ENCODE measurements at places on chromosomes 11 and 22.

DNA sequence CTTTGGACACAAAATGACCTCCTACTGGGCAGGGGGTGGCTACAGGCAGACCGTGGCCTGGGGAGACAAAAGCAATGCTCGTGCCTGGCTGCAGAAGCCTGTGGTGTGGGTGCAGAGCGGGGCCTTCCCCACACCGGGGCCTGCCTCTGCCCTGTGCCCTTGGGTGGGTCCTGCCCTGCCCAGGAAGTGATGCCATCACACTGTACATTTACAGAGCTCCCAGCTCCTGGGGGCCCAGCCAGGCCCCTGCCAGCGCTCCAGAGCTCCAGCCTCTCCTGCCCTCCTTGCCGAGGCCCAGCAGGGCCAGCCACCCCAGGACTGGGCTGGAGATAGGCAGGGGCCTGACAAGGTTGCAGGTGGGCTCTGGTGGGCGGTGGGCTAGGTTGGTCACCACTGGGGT, 40.1 kb downstream of the MUC5B start:
- no peak for DNase-seq

DNA sequence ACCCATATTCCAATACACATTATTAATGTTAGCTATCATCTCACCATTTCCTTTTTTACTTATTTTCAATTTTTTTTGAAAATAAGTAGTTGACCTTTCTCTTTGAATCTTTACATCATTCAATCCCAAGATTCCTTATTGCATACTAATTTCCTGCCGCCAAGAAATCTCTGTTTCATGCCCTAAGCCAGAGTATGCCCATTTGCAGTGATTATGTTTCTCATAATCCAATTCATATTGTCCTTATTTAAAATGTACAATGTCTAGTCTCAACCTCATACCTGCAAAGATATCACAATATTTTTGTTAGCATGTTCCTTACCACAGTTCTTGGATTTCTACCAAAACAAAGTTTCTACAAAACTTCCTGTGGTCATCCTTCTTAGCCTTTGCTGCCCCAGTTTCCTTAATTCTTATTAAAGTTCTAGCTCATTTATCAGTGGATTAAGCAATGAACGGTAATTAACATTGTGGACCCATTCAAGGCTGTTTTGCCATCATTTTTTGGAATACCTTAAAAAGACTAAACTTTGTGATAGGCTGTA, 75.3 kb downstream of the CD44 start:
- DNase-seq = no peak

DNA sequence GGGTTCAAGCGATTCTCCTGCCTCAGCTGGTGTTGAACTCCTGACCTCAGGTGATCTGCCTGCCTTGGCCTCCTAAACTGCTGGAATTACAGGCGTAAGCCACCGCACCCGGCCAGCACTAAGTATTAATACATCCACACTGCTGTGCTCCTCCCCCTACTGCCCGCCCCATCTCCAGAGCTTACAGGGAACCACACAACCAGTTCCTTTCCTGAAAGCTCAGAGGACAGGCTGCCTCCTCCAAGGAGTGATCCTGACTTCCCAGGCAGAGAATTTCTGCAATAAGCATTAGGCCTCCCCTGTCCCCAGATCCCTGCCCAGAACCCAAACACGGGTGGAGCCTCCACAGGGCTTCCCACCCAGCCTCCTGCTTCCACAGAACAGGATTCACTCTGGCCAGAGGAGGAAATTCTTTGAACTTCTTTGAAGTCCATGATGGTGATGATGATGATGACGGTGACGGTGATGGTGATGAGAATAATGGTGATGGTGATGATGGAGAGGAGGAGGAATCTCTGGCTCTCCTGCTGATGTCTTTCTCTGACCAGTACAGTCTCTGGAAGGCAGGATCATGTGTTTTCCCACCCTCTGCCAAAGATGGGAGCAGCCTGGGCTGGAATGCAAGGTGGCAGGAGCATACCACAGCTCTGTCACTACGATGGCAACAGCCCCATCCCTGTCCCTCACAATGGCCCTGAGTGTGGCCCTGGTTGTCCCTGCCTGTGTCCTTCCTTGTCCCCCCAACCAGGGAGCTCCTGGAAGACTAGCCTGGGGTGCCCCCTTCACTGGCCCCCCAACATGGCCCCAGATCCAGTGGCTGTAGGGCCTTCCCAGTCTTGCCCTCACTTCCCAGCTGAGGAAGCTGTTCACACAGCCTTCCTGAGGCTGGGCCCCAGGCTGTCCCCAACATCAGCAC, 33.5 kb upstream of the CSNK1E start:
- peak; percentile 15 for DNase-seq

DNA sequence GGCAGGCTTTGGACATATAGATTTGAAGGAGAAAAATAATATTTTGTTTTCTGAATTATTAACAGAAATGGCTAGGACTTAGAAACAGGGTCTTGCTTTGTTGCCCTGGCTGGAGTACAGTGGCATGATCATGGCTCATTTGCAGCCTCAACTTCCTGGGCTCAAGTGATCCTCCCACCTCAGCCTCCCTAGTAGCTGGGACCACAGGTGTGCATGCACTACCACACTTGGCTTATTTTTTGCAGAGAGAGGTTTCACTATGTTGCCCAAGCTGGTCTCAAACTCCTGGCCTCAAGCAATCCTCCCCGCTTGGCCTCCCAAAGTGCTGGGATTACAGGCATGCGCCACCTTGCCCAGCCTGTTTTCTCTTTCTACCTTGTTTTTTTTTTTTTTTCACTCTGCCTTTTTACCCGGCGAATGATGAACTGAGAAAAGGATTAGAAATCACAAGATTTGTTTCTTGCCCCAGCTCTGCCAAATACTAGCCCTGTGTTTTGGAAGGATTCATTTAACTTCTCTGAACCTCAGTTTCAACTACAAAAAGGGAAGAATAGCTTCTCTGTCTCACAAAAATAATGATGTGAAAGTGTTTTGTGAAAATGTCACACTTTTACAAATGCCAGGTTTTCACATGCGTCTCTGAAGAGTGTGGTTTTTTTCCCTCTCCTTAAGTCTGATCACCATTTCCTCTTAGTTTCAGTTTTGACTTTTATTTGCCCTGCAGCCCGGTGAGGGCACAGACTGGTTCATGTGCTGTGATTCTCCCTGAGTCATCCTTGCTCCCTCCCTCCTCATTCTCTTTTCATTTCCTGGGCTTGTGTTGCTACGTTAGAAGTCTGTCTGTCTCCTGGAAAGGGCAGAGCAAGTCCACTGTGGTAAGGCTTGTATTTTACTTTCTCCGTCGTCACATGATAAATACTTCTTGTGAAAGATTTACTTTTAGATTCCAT, 67.7 kb downstream of the BCL2L13 start:
- peak; percentile 51 for DNase-seq

GRCh38 chr11:60396799-60397198, 540 bp downstream of the MS4A14 start:
- no peak for DNase-seq

DNA sequence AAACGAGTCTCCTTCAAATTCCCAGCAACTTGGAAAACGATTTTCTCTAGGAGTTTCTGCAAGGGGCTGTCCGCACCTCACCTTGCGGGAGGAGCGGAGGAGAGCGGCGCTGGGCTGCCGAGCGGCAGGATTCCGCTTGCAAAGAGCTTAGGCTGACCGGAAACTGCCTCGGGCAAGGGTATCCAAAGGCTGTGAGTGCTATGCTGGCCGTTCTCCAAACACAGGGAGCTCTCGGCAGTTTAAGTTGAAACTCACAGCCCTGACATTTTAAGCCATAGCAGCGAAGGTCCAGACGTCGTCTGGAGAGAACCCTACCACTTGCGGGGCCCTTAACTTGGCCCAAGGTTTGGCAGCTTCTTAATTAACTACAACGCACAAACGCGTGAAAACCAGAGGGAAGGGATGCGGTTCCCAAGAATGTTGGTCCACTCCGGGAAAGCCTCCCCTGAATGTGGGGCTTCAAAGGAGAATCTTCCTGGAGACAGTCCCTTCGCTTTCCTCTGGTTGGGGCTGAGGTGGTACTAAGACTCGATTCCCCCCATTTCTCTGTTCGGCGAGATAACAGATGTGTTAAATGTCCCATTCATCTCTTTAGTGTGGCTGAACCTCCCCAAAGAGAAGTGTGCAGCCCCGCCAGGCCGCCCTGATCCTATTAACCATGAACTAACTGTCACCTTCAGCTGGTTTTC, 1.1 kb upstream of the DBX1 start:
- DNase-seq = peak; percentile 24
